ENCODE measurements at places on chromosomes 16 and 17.

DNA sequence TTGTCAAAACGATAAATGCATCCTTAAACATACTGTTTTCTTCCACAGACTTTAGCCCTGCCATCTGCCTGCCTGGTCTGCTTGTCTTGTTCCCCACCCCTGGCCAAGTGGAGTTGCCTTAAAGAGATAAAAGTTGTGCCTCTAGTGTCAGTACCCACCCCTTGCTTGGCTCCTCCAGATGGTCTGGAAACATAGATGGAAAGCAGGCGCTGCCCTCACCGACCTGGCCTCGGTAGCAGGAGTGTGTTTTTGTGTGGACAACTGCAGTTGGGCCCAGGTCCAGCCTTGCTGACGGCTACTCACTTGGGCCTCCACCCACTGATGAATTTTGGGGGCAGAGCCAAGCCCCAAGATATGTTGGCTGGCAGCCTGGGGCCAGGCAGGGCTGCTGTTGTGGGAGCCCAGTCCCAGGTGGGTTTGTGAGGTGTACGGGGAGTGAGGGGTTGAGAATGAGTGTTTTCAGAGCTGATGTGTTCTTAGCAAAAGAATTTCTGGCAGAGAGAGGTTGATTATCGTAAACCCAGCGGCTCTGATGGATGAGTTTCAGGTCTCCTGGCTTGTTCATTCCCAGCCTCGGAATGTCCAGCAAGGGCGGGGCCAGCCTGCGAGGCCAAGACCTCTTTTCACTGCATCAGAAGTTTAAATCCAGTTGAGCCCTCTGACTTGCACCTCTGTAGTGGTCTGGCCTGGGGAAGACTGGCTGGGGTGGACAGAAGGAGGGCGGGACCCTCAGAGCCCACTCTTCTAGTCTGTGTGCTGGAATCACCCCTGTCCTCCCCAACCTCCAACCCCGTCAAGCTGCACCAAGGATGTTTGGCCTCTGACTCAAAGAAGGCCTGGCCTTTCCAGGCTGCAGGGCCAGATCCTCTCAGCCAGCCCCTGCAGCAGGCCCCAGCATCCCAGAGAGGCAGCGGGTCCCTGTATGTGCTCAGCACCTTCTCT lies 179.7 kb downstream of the RAB11FIP4 start:
- no peaks in the 10 kb centered on the region for H3K27me3 ChIP-seq
- no peak for DNase-seq
- H3K27ac ChIP-seq, result no peak overlapping the region
- H3K4me3 ChIP-seq, result no peak overlapping the region
- H3K36me3 ChIP-seq, result no peaks in the 10 kb centered on the region

GRCh38 chr17:78535273-78536197 lies 41.7 kb downstream of the DNAH17 start:
- H3K27ac ChIP-seq, result no peak overlapping the region
- H3K36me3 ChIP-seq, result no peaks in the 10 kb centered on the region
- no peak overlapping the region for H3K4me3 ChIP-seq
- no peak for DNase-seq
- H3K27me3 ChIP-seq, result no peaks in the 10 kb centered on the region

DNA sequence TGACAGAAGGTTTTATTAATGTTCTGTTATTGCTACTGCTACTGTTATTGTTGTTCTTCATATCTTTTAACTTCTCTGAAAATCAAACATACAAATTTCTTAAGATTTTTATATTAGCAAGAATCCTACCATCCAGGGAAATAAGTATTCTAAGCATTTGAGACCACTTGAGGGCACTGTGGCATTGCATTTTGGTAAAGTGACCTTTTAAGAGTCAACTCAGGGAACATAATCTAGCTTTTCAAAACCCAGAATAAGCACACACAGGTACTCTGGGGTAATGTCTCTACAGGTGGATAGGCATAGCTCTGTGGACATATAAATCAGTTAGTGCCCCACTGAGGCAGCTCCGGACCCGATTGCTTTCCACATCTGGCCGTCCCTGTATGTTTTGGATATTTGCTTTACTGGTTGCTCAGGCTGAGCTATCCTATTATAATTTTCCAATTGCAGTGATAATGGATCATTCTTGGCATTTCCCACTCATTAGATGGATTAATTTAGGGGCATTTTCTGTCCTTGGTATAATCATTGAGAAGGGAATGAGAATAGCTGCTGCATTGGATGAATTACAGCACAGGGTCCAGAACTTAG lies 1425.1 kb upstream of the CDH8 start:
- no peak overlapping the region for H3K4me3 ChIP-seq
- H3K36me3 ChIP-seq, result no peaks in the 10 kb centered on the region
- no peaks in the 10 kb centered on the region for H3K27me3 ChIP-seq
- DNase-seq, result peak; percentile 59

- no peak for DNase-seq
- H3K4me3 ChIP-seq, result no peak overlapping the region
- peaks cover 10% of the 10 kb centered on the region for H3K36me3 ChIP-seq
- no peak overlapping the region for H3K27ac ChIP-seq
Measured at GRCh38 chr16:75111514-75111940, 5.1 kb downstream of the LDHD start.

GRCh38 chr17:43456661-43457361 lies 27.0 kb upstream of the DHX8 start:
- no peaks in the 10 kb centered on the region for H3K36me3 ChIP-seq
- H3K4me3 ChIP-seq, result no peak overlapping the region
- no peaks in the 10 kb centered on the region for H3K4me1 ChIP-seq
- H3K27me3 ChIP-seq, result no peaks in the 10 kb centered on the region
- H3K27ac ChIP-seq, result no peak overlapping the region
- no peak for DNase-seq

DNA sequence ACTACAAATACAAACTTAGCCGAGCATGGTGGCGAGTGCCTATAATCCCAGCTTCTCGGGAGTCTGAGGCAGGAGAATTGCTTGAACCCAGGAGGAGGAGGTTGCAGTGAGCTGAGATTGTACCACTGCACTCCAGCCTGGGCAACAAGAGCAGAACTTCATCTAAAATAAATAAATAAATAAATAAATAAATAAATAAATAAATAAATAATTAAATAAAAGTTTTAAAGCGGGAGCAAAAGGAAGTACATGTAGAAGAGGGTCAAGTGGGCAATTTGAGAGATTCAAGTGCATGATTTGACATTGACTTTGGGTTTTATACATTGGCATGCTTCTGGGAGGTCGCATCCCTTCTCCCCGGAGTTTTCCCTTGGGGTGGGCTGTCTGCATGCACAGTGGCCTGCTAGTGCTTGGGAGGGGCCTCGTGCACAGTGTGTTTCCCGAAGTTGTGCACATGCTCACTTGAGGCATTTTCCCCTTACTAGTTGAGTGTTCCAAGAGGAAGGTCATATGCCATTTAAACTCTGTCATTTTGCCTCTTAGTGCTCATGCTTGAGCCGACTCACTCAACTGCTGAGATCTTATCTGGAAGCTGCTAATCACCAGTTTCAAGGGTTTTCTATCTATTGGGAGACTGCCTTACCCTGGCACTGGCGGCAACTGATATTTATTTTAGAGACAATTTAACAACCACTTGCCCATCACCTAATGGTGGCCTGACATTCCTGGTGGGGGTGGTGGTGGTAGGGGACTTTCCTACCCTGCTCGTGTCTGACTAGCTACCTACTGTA lies 193.2 kb upstream of the MPHOSPH6 start:
- H3K4me1 ChIP-seq, result no peaks in the 10 kb centered on the region
- no peak overlapping the region for H3K4me3 ChIP-seq
- no peaks in the 10 kb centered on the region for H3K36me3 ChIP-seq
- H3K27me3 ChIP-seq, result no peaks in the 10 kb centered on the region
- H3K27ac ChIP-seq, result no peak overlapping the region
- DNase-seq, result no peak

GRCh38 chr16:84629580-84629979 lies 11.7 kb upstream of the COTL1 start:
- no peak overlapping the region for H3K4me3 ChIP-seq
- DNase-seq, result no peak
- no peaks in the 10 kb centered on the region for H3K36me3 ChIP-seq
- H3K27me3 ChIP-seq, result no peaks in the 10 kb centered on the region

GRCh38 chr17:49217651-49218413 lies 7.3 kb downstream of the ABI3 start:
- DNase-seq, result no peak
- H3K27me3 ChIP-seq, result peaks cover 9% of the 10 kb centered on the region
- H3K4me1 ChIP-seq, result no peaks in the 10 kb centered on the region
- H3K27ac ChIP-seq, result no peak overlapping the region
- H3K36me3 ChIP-seq, result no peaks in the 10 kb centered on the region

DNA sequence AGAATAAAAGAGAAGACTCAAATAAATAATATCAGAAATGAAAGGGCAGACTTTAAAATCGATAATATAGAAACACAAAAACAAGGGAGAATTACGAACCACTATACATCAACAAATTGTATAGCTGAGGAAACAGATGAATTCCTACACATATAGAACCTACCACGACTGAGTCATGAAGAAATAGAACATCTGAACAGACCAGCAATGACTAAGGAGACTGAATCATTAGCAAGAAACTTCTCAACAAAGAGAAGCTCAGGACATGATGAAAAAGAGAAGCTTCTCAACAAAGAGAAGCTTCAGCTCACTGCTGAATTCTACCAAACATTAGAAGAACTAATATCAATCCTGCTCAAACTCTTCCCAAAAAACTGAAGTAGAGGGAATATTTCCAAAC lies 255.9 kb downstream of the CEP112 start:
- H3K4me3 ChIP-seq, result no peak overlapping the region
- no peak for DNase-seq
- H3K4me1 ChIP-seq, result no peaks in the 10 kb centered on the region
- no peak overlapping the region for H3K27ac ChIP-seq

GRCh38 chr16:84959784-84960417 lies 51.4 kb downstream of the ZDHHC7 start:
- H3K27ac ChIP-seq, result no peak overlapping the region
- no peak overlapping the region for H3K4me3 ChIP-seq

- no peak overlapping the region for H3K27ac ChIP-seq
- no peak overlapping the region for H3K4me3 ChIP-seq
- peaks cover 1% of the 10 kb centered on the region for H3K4me1 ChIP-seq
- DNase-seq, result no peak
- H3K27me3 ChIP-seq, result no peaks in the 10 kb centered on the region
- H3K36me3 ChIP-seq, result no peaks in the 10 kb centered on the region
Measured at GRCh38 chr16:50640391-50640790, 40.7 kb downstream of the SNX20 start.

- no peak for DNase-seq
- H3K4me1 ChIP-seq, result no peaks in the 10 kb centered on the region
- peak overlapping the region; percentile 5 for H3K4me3 ChIP-seq
- peaks cover 5% of the 10 kb centered on the region for H3K27me3 ChIP-seq
- H3K36me3 ChIP-seq, result no peaks in the 10 kb centered on the region
Measured at GRCh38 chr16:73813527-73813926, 483.1 kb upstream of the PSMD7 start.

DNA sequence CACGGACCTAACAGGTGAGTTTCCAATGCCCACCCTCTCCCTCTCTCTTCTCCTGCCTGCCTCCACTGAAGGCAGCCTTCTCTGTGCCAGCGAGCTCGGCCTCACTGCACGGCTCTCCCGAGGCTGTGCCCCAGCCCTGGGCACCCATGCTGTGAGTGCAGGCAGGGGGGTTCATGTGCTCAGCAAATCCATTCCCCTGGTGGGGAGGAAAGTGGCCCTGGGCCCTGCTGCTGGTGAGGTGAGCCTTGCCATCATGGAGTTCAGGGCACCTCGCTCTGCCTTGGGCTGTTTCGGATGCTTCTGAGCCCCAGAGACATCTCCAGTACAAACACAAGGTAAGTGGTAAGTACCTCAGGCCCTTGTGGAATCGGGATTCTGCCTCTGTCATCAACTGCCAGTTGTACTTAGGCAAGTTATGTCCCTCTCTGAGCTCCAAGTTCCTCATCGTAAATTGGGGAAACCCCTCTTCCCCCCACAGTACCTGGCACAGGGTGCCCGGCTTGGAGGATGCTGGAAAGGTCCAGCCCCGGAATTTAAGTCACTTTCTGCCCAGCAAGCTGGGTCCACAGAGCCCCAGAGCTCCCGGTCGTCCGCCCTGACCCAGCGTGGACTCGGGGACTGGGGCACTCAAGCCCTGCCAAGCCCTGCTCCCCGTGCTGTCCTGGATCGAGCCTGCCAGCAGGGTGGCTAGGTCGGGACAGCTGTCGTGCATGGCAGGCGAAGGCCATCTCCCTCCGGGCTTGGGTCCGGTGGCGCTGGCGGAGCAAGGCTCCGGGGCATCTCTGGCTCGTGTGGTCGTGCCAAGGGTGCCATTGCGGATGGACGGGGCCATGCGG lies 684 bp upstream of the NUDT16L1 start:
- H3K36me3 ChIP-seq, result peaks cover 28% of the 10 kb centered on the region
- no peak overlapping the region for H3K27ac ChIP-seq
- no peak for DNase-seq
- H3K4me1 ChIP-seq, result peaks cover 10% of the 10 kb centered on the region

DNA sequence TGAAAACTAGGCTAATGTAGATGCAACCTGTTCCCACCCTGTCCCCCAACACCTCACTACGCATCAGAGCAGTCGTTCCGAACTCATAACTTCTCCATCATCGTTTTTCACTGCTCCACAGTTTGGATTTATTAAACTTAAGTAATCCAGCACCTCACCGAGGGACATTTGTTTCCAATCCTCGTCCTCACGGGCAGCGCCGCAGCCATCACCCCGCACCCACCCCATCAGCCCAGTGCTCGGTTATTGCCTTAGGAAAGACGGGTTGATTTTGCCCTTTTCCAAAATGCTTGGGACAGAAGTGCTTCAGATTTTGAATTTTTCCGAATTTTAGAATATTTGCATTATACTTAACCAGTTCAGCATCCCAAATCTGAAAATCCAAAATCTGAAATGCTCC lies 71.0 kb upstream of the DOC2B start:
- H3K36me3 ChIP-seq, result no peaks in the 10 kb centered on the region
- H3K27me3 ChIP-seq, result no peaks in the 10 kb centered on the region
- no peak overlapping the region for H3K4me3 ChIP-seq
- DNase-seq, result no peak
- H3K27ac ChIP-seq, result no peak overlapping the region

DNA sequence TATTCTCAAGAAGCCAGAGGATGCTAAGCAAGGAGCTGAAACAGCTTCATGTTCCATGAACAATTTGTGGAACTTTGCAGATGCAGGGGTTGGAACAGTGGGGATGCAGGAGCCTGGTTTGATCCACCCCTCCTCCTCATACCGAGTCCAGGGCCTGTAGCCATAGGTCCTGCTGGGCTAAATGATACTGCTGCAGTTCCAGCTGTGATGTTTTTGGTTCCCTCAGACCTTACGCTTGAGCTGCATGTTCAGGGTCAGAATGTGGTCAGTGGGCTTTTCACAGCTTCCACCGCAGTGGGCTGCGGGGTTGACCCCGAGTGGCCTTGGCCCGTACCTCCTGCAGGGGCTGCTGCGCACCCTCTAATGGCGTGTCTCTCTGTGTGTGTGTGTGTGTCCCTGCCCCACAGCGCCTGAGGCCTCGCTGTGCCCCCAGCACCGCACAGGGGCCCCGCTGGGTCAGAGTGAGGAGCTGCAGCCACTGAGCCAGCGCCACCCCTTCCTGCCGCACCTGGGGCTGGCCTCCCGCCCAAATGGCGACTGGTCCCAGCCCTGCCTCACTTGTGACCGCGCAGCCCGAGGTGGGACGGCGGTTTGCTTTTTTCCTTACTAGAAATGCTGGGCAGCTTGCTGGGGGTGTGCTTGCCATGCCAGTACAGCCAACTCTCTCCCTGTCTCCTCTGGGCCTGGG lies 48.2 kb downstream of the EPN2 start:
- no peak for DNase-seq
- no peak overlapping the region for H3K27ac ChIP-seq
